Uterus (tissue), 4 donors: ENCODE measurements at places on chromosomes 13 and 19. TPM values are rescaled to one million over a fixed set of nuclear protein-coding genes. Genes with fewer than 3 reads are reported as not detected.

The FFAR2 gene
- total RNA-seq: 0.21 TPM

GRCh38 chr13:29760544-29760943 is 89.9 kb downstream of the UBL3 start:
- DNase-seq: no peak

DNA sequence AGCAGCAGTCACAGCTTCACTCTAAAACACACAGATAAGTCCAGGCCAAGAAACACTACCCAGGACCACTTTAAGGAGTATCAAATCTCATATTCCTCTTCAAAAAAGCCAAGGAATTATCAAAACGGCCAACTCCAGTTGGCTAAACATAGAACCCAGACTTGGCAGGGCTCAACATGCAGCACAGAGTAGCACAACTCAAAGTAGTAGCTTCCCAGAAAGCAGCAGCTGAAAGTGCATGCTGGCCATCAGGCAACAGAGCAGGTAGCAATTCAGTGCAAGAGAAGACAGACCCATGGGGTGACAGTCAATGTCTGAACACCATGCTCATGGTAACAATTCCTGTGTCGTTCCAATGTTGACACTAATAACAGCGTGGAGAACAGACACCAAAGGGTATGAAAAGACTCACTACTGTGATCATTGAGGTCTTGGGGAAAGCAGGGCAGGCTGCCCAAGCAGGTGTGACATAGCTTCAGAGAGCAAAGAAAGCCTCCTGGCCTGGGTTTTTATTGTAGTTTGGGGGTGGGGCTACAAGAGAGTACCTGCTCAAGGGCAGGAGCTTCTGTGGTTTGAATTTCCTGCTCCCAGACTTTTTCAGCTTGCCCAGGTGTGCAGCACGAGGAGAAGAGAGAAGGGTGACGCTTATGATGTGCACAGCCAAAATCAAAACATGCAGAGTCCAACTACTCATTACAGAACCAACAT is 6.2 kb downstream of the ZNF709 start:
- DNase-seq: no peak

DNA sequence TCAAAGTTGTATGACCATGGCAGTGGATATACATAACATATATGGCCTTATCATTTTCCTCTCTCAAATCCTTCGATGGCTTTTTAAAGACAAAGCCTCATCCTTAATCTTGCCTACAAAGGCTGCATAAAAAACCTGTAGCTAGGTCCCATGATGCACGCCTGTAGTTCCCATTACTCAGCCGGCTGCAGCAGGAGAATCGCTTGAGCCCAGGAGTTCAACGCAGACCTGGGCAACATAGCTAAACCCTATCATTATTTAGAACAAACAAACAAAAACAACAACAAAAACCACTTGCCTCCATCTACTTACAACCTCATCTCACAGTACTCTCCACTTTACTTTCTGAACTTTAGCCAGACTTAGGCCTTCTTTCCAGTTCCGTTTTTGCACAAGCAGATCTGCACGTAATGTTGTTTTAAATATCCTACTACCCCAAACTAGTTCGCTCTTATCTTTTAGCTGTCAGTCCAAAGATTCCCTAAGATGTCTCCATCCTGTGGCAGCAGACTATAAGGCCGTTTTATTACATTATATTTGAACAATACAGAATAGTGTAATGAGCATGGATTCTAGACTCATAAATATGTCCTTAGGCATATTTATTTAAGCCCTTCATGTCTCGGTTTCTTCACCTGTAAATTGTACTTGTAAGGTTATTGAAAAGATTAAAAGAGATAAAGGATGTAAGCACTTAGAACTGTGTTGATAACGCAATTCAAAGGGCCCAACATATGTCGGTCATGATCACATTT is 969 bp upstream of the POMP start:
- no peak for DNase-seq

DNA sequence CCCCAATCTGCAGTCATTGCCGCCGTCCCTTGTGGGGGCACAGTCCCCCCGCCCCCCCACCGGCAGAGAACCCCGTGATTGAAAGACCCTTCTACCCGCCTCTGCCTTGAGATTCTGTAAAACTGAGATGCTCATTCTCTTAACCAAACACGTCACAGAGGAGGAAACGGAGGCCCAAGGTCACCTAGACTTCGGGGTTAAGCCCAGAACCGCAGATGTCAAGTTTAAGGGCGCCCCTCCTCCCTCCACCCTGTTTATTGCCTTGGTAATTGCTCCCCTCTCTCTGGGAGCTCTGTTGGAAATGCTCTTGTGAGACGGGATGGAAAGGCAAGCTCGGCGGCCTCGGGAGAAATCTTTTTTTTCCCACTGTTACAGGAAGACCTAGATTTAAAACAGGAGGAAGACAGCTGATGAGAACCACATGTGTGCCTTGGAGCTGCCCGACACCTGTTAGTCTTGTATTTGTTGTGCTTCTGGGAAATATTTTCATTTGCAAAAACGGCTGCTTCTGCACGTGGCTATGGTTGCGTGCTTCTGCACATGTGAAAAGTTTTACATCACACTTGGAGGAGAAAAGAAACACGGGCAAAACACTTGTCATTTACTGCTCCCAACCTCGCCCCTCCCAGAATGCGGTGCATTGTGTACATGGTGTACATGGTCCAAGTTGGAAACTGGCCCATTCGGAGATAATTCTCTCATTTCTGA is 1.1 kb upstream of the MED26 start:
- DNase-seq: peak; percentile 54

- DNase-seq: no peak
Observed at GRCh38 chr19:30340771-30341561, 31.2 kb upstream of the ZNF536 start.

DNA sequence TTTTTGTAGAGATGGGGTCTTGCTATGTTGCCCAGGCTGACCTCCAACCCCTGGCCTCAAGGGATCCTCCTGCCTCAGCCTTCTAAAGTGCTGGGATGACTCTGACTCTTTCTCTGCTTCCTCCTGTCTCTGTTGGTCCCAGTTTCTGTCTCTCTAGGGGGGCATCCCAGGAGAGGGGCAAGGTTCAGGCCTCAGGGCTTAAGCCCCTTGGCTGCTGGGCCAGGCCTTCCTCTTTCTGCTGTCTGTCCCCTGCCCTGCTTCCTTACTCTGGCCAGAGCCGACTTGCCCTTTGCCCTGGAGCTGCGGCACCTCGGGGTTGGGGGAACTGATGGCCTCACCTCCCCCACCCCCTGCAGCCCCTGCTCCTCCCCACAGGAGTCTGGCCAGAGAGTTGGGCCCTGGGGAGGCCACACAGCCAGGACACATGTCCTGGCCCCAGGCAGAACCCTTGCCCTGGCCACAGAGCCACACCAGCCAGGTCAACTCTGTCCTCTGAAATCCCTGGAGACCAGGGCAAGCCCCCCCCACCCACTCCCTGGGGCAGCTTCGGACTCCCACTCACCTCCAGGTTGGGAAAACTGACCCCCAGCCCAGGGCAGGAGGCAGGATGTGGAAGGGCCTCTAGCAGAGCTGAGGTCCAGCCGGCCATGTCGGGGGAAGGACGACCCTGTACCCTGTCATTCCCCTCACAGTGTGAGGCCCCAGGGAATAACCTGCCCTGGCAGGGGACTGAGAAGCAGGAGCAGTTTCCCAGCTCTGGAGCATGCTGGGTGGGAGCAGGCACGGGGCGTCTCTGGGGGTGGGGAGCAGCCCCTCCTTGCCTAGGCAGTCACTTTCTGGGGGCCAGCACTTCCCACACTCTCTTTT is 23.7 kb downstream of the CEBPA start:
- no peak for DNase-seq

GRCh38 chr19:14821937-14822336 is 13.0 kb downstream of the OR7A5 start:
- DNase-seq: no peak

DNA sequence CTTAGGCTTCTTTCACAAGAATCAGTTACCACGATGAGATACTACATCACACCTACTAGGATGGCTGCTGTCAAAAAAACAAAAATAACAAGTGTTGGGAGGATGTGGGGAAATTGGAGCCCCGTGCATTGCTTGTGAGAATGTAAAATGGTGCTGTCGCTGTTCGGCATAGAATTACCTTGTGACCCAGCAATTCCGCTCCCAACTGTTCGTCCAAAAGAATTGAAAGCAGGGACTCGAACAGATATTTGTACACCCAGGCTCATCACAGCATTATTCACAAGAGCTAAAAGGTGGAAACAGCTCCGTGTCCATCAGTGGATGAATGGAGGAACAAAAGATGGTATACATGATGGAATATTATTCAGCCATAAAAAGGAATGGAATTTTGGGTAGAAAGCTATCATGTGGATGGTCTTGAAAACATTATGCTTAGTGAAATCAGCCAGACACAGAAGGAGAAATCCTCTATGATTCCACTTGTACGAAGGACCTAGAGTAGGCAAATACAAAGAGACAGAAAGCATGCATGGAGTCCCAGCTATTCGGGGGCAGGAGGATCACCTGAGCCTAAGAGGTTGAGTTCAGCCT is 23.4 kb downstream of the PAK4 start:
- no peak for DNase-seq

- no peak for DNase-seq
Observed at GRCh38 chr19:30895946-30896345, 453.3 kb downstream of the TSHZ3 start.

DNA sequence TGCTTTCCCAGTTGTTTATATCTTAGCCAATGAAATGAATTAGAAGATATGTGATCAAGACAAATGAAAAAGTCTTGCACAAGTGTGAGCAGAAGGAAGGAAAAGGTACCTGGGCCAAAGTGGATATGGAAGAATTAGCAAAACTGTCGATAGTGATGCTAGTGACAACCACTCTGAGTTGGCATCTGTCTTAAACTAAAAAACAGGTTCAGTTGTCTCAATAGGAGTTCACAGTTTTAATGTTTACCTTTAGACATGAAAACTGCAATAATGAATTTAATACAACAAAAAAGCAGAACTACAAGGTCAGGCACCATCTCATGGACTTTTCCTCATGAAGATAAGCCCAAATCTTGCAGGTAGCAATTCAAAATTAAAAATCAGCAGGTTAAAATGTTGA is 688.5 kb downstream of the EFNB2 start:
- DNase-seq: no peak
